ENCODE measurements at places on chromosomes 4 and X. TPM values are rescaled to one million over a fixed set of nuclear protein-coding genes. Genes with fewer than 3 reads are reported as not detected.

DNA sequence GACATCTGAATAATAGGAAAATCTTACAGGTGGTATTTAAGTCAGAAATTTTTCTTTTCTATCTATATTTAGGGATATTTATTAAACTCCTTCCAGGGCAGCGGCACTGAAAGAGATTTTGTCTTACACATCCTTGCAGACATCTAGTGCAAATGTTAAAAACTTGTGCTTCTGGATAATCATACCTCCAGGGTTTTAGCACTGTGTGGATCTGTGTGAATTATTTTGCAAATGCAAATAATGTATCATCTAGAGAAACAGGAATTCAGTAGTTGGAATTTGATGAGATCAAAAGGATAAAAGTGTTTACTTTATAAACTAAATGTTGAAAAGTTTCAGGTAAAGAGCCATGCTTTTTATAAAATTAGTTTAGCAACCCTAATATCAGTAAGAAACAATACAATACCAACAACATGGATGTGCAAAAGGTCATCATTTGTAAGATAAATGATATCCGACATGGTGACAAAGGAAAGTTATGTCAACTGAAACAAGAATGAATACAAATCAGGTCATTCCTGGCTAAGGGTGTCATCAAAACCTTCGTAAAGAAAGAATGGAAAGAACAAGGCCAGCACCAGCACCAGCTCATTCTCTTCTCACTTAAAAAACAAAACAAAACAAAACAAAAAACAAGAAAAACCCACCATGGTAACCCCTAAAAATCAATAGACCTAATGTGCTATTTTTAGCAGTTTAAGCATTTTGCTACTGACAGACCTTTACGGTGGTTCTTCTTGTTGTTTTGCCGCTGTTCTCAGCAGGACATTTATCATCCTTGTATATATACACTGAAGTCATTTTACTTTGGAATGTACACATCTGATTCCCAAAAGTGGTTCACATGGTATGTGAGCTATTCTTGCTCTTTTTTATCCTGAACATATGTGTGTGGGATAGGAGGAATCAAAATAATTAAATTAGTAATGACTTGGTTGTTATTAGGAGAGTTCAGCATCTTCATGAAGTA lies 219.7 kb upstream of the NDST3 start:
- no peak overlapping the region for H3K27ac ChIP-seq
- H3K27me3 ChIP-seq, result no peaks in the 10 kb centered on the region
- no peak overlapping the region for H3K4me3 ChIP-seq

- no peak overlapping the region for H3K27ac ChIP-seq
- no peak for DNase-seq
- no peaks in the 10 kb centered on the region for H3K36me3 ChIP-seq
- no peaks in the 10 kb centered on the region for H3K27me3 ChIP-seq
Observed at GRCh38 chr4:36128689-36129088, 115.6 kb downstream of the ARAP2 start.

The FAM114A1 gene
- 43.2 TPM for total RNA-seq

The RAB39B gene
- 1.8 TPM for total RNA-seq

All from body of pancreas (tissue), 4 donors.